ENCODE measurements at places on chromosomes 7 and 10.

DNA sequence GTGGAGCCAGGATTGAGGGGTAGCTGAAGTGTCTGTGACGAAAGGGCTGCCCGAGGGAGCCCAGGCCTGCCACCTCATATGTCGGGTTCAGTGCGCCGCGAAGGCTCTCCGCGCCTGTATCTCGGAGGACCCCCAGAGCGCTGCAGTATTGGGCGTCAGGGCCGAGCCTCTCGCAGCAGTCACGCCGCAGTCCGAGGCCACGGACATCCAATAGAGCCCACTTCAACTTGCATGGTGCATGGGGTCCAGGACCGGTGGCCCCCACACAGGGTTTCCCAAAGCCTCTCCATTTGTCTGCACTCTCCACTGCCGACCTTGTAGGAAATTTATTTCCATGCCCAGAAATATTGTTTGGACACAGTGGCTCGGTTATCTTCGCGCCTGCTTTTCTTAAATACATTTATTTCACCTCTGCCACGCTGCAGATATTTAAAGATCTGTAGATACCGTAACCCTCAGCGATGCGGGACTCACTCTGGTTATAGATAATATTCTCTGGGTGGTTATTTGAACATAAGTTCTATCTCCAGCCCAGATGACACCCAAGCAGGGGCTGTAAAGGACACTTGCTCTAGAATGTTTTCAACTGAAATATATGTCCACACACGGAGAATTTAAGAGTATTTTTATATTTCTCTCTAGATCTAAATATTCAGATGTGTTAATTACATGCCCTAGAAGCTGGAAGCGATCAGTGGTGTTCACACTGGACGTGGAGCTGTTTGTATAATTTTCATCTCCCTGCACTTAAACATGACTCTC lies 5.1 kb upstream of the ZNF503 start:
- DNase-seq: no peak

- DNase-seq: no peak
Measured at GRCh38 chr10:119522747-119523426, 19.6 kb downstream of the RGS10 start.

DNA sequence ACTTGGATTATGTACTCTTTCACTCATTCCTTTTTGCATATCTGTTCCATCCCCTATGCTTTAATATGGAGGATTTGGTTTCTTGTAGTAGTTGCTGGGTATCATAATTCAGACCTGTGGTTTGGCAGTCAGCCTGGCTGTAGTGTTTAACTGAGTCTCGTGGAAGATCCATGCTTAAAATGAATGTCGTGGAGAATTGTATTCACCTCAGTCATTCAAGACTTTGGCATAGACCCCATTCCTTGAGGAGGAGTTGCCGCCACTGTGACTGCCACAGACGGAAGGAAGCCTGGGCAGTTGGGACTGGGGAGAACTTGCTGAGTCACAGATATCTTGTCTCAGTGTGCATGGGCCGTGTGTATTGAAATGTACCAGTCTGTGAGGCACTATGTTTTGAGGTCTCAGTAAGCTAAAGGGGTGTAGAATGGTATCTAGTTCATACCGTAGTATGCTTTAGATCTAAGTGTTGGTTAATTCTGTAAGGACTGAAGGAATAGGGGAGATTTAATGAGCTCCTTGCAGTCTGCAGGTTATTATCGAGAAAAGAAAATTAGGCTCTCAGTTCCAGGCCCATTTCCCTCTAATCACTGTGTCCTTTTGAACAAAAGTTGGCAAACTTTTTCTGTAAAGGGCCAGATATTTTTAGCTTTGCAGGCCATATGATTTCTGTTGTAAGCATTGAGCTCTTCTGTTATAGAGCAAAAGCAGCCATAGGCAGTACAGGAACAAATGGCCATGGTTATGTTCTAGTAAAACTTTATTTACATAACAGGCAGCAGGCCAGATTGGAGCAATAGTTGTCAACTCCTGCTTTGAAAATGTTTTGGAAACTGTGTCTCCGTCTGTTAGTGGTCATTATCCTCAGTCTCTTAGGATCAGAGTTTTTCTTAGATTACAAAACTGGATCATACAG lies 76.8 kb downstream of the TPST1 start:
- no peak for DNase-seq

DNA sequence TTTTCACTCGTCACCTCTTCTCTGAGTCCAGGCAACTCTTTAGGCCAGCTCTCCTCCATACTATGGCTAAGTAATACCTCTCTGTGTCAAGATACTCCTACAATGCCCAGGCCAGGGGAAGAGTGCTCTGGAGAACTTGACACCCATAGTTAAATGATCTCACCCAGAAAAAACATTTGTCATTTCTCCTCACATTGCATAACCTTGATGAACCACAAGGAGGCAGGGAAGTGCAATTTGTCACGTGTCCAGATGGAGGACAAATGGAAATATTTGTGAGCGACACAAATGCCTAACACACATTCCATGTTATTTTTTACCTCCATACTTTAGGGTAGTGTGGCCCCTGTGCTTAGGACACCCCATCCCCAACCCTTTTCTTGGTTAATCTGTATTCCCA lies 78.3 kb downstream of the HTR7 start:
- no peak for DNase-seq

GRCh38 chr7:158782761-158783401 lies 46.4 kb downstream of the ESYT2 start:
- no peak for DNase-seq

- DNase-seq: no peak
Measured at GRCh38 chr7:49703337-49703736, 70.1 kb upstream of the VWC2 start.

DNA sequence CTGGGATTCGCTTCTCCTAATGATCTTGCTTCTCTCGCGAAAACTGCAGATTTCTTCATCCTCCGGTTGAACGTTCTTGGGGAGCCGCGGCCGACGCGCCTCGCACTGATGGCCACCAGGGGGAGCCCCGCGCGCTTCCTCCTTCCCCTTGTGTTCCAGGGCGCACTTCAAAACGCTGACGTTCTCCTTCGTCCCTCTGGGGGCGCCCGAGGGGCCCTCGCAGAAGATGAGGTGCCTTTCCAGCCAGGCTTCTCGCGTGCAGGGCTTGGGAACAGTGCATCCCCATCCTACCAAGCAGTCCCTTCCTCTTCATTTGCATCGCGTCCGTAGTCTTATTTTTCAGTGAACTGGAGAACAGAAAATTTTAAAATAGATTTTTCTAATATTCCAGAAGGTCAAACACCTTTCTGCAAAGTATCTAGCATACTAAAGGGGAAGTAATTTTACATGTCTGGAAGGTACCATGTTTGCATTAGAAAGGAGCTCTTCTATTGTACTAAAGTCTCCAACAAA lies 22.5 kb downstream of the GSTO2 start:
- peak; percentile 76 for DNase-seq

DNA sequence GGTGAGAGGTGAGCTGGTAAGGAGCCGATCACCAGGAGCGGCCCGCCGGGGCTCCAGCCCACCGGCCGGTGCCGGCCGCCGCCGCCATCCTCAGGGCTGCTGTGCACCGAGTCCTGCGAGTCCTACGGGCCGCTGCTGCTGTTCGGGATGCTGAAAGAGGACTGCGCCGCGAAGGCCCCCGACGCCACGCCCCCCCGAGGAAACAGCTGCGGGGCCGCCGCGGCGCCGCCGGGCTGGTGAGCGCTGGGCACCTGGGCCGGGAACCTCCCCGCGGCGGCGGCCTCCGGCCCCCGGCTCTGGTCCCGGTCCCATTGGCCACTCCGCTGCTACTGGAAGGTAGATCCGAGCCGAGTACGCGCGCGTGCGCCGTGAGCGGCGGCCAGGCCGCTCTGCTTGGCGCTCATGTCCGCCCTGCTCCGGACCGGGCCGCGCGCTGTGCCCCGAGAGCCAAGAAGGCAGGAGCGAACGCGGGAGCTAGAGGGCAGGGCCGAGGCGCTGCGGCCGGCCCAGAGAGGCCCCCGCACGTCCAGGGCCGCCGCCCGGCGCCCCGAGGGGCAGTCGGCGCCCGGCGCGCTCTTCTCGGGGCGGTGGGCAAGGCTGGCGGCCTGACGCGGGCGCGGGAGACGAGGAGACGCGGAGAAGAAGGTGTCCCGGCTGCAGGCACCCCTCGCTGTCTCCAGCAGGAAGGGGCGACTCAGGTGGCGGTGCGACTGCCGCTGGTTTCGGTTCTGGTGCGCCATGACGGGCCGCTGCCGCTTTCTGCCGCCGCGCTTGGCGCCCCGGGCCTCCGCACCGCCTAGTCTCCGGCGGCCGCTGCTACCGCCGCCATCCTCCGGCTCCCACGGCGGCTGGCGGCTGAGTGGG lies 121.3 kb upstream of the WIPF3 start:
- DNase-seq: peak; percentile 2

DNA sequence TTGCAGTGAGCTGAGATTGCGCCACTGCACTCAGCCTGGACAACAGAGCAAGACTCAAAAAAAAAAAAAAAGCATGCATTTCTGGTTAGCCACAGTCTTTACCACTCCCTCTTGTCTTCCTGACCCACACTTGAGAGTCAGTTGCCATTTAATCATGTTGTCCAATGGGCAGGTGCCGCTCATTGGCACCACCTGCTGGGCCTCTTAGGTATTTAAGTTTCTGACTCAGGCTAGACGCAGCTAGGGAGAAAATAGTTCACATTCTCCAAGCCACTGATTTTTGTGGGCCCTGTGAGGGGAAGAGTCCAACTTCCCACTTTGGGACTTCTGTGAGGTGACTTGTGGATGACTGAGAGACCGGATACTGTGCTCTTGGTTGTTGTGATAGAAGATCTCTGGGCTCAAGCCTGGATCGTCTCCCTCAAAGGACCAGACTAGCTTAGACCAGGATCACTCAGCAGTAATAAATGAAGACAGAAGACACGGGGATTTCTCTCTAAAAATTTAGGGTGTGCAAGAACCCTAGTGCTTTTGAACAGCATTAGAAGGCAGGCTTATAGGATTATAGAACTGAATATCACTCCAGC lies 26.8 kb upstream of the SORCS3 start:
- no peak for DNase-seq

DNA sequence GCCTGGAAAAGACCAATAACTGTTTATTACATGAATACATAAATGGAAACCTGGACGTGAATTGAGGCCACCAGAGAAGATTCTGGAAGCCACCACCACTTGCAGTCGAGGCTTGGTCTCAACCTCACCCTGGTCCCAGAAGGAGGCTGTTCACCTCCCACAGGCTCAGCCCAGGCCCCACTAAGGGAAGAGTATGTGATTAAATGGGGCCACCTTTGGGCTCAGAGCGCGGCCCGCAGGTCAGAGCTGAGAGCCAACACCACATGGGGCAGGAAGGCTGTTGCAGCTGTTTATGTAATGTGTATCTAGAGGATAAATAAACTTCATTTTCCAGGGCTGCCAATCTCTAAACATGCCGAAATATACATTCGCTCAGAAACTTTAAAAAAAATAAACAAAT lies 17.6 kb upstream of the FGFR2 start:
- DNase-seq: no peak

DNA sequence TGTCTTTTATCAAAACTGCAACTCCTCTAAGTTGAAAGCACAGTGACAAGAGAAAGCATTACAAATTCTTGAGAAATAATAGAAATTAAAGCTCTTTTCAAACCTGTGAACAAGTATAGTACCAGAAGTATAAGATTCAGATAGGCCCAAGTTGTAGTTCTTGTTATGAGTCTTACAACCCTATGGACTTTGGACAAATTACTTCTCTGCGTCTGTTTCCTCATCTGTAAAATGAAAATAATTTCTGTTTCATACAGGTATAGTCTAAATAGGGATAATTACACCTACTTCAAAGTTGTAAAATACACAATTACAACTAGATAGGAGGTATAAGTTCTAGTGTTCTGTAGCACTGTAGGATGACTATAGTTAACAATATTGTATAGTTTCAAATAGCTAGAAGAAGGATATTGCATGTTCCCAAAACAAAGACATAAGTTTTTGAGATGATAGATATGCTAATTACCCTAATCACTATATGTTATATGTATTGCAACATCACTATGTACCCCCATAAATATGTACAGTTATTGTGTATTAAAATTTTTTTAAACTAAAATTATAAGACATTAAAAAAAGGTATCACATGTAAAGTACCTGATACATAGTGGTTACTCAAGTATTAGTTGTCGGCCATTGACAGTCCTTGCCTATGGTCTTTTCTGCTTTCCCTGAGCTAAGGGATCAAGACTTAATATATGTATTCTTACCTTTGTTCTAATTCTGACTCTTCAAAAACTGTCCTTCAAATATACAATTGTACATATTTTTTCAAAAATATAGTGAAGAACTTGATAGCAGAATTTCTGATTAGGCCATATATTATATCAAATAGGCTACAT lies 1.8 kb upstream of the WASL start:
- no peak for DNase-seq

- DNase-seq: no peak
Measured at GRCh38 chr10:94012834-94013233, 19.1 kb downstream of the PLCE1 start.

- DNase-seq: no peak
Measured at GRCh38 chr7:46908770-46909169, 673.1 kb downstream of the TNS3 start.

GRCh38 chr7:157488281-157488680 lies 151.5 kb downstream of the DNAJB6 start:
- DNase-seq: no peak

DNA sequence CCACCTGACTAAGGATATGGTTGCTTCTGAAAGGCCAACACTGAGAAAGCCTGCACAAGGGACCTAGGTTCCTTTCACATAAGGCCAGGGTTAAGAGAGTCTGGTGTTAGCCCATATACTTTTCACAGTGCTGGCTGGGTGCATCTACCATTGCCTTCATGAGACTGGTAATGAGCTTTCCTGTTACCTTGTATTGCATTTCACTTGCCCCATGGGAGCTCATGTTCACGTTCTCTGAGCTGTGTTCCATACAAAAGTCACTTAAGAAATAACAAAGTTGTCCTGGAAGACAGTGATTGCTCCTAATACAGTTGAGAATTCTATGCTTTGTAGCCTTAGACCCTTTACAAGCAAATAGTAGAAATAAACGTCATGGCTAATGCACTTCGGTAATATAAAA lies 337.8 kb upstream of the TEX47 start:
- no peak for DNase-seq

DNA sequence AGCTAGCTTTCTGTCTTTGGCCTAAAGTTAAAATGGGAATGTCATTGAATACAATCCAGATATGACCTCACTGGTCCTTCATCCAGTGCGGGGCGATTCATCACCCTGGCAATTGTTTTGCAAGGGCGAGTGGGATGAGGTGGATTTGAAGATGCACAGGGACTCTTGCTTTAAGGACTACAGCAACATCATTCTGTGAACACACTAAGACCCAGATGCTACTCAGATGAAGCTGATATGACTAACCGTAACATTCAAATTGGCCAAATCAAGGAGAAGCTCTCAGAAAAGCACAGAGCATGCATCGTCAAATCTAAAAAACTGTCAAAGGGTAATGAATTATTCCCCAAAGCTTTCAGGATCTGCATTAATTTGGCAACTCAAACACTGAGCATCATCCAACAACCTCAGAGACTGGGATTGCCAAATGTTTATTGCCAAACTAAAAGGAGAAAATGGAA lies 12.8 kb downstream of the CPA1 start:
- DNase-seq: no peak

GRCh38 chr10:27759483-27760272 lies 14.1 kb upstream of the MKX start:
- DNase-seq: no peak

GRCh38 chr7:936386-937054 lies 18.0 kb downstream of the ADAP1 start:
- no peak for DNase-seq

- no peak for DNase-seq
Measured at GRCh38 chr7:26533217-26533616, 241.6 kb downstream of the SNX10 start.
